ENCODE measurements at places on chromosomes 12 and 14.
A peak's percentile ranks its signal among the peaks of the same experiment; 100 is the strongest.

GRCh38 chr12:75556311-75556899 lies 45.0 kb upstream of the KRR1 start:
- DNase-seq = no peak

- DNase-seq = no peak
These were observed 117.1 kb downstream of the DPF3 start for GRCh38 chr14:72776701-72777261.

- DNase-seq = no peak
These were observed 8.4 kb upstream of the CALM1 start for GRCh38 chr14:90388437-90388836.

DNA sequence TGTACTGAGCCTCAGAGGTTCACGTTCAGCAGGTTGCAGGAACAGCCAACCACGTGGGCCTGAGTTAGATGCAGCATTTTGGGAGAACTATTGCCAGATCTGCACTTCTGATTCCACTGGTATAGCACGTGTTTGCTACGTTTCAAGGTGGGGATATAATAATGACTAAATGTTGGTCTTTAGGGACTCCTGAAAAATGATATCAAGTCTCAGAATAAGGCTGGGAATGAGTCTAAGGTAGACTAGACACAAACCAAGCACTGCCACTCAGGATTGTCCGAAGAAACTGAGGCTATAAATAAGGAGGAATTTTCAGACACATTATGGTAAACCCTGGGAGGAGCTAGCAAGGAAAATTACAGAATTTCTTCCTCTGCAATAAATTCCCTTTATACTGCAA lies 98.1 kb downstream of the ESR2 start:
- DNase-seq = no peak

GRCh38 chr14:59093902-59094301 lies 94.6 kb upstream of the DAAM1 start:
- no peak for DNase-seq

- DNase-seq = no peak
These were observed 14.8 kb upstream of the PAX9 start for GRCh38 chr14:36646664-36647416.

- no peak for DNase-seq
These were observed 95.1 kb downstream of the LLPH start for GRCh38 chr12:66035288-66035966.

- no peak for DNase-seq
These were observed 774.0 kb downstream of the VRK1 start for GRCh38 chr14:97571201-97571600.

GRCh38 chr14:61065656-61066055 lies 84.6 kb downstream of the SLC38A6 start:
- DNase-seq = no peak

GRCh38 chr12:56565510-56566101 lies 44.0 kb downstream of the RBMS2 start:
- no peak for DNase-seq

DNA sequence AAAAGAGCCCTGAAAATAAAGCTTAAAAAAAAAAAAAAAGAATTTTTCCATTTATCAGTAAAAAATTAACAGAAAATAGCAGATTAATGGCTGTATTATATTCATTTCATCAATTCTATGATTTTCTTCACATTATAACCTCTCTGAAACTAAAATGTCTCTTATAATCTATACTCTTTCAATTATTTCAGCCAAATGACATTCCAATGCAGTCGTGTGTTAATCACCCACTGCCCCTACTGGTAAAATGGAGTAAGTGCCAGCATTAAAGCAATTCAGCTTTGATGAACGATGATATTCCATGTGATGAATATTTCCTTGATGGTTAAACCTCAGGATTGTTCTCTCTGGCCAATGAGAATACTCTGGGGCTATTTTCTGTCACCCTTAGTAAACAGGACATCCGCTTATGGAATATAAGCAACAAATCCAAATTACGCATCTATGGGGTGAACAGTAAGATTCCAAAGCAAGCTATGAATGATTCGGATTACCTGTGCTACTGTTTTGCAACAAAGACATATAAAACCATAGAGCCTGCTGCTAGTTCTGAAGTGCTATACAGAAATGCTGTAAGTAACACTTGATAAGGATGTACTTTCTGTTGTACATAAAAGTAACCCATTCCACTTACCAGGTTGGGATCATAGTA lies 20.3 kb upstream of the SYCP3 start:
- no peak for DNase-seq

- DNase-seq = no peak
These were observed 6.0 kb upstream of the SPTLC2 start for GRCh38 chr14:77622366-77622961.

- no peak for DNase-seq
These were observed 975.1 kb downstream of the AACS start for GRCh38 chr12:126040307-126040706.

DNA sequence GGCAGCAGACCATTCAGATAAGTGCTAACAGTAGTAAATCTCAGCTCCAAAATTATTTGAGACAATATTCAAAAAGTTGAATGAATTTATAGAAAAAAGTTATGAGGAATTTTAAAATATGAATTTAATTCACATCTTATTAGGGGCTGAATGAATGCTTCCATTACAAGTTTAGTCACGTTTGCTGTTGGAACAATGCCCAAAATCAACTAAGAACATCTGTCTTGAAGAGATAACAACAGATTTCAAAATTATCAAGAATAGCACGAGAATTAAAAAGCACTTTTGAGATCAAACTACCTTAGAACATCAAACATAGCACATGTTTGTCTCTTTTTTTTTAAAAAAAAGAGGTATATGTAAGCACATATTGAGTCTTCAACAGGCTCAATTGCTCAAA lies 115.4 kb upstream of the PPFIA2 start:
- DNase-seq = no peak

- no peak for DNase-seq
These were observed 985.7 kb upstream of the FBXO33 start for GRCh38 chr14:40417777-40418401.

DNA sequence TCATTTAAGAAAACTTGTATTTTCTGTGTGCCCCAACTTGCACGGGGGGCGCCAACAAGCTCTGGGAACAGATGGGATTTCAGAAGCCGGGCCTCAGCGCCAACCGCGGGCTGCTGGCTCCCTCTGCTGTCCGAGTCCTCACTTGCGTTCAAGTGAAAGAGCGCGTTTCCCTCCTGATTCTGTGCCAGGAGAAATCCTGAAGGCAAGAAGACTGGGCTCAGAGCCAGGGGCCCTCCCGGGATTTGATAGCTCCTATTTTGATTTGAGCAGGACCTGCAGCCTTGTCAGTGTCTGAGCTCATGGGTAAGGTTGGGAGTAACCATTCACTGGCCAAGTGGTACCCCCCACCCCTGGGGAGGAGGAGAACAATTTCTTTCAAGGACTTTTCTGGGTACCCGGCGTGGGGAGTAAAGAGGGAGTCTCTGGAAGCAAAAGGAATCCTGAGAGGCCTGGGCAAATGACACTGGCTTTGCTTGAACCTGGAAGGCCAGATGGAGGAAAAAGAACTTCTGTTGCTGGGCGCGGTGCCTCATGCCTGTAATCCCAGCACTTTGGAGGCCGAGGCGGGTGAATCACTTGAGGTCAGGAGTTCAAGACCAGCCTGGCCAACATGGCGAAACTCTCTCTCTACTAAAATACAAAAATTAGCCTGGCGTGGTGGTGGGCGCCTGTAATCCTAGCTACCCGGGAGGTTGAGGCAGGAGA lies 179.0 kb upstream of the RGS6 start:
- peak; percentile 76 for DNase-seq

DNA sequence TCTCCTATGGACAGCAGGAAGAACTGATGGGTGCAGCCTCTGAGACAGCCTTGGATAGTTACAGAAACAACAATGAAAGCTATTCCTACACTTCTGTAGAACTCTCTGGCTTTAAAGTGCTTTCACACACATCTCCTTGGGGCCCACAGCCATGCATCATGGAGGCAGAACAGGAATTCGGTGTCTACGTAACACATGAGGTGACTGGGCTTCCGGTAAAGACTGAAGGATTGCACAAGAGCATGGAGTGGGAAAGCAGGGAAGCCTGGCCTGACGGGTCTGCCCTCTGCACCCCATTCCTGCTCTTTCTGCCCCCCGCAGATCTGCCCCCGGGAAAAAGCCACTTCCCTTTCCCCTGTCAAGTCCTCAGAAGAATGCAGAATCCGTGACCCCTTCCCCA lies 82.6 kb downstream of the VWF start:
- no peak for DNase-seq

GRCh38 chr12:76450690-76451089 lies 102.5 kb upstream of the BBS10 start:
- no peak for DNase-seq

GRCh38 chr12:46556105-46556559 lies 183.6 kb upstream of the SLC38A2 start:
- no peak for DNase-seq

- DNase-seq = no peak
These were observed 8.8 kb upstream of the DDHD1 start for GRCh38 chr14:53161758-53162435.

DNA sequence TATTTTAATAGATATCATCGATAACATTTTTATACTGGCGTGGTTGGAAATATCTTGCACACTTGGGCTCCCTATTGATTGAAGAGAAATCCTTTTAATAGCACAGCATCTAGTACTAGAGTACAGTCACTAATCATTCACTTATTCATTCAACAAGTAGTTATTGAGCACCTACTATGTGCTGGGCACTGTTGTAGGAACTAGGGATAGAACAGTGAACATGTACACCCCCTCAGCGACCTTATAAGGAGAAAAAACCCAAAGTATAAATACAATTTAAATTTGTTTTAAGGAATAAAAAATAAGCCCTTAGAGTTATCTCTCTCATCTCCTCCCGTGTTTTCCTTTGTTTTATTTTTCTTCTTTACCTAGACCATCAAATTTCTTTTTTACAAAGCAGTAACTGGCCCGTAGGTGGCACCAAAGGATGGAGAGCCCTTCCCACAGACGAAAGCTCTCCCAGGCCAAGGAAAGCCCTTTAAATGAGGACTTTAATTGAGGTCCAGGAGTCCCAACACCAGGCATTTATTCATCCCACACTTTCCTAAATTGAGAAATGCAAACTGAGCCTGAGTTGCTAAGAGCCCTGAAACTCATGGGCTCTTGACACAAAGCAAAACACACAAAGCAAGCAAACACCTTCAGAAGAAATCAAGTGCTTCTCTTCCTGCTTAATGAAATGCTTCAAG lies 29.0 kb downstream of the PEBP1 start:
- DNase-seq = no peak

DNA sequence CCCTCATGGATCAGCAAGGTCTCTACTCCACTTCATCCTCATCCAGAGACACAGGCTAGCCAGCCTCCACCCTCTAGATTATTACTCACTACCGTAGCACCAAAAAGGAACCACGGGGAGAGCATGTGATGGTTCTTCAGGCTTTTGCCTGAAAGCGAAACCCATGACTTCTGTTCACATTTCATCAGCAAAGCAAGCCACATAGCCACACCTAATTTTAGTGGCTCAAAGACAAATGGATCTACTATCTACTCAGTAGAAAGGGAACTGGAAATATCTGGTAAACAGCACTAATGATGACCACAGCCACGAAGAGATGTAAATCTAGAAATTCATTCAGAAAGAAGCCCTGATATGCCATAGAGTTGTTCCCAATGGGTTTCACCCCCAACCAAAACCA lies 51.4 kb downstream of the VCPKMT start:
- DNase-seq = no peak

DNA sequence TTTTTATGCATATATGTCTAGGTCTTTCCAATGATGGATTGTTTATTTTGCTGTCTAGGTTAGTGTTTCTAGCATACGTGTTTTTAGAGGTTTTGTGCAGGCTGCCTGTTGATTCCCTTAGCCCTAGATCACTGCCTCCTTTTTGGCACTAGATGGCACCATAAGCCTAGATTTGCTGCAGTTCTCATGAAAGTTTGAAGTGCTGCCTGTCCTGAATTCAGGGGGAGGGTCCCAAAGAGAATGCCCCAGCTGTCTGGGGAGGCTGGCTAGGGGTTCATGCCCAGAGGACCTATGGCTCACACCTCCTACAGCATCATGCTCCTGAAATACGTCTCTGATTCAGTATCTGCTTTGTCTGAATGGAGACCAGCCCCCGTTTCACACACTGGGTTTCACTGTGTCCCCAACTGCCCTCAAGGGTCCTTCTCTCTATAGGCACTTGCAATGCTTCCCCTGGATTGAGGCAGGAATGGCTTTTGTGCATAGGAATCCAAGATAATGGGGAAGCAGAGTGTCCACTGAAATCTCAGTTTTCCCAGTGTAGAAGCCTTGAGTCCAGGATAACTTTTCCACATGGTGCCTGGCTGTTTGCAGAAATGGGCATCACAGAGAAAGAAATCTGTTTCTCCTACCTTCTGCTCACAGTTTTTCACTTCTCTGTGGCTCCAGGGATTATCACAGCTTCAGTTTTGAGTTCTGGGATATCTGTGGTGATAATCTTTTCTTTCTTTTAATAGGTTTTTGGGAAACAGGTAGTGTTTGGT lies 14.2 kb upstream of the TXNRD1 start:
- DNase-seq = no peak

GRCh38 chr12:84135586-84136279 lies 776.9 kb downstream of the SLC6A15 start:
- no peak for DNase-seq

- DNase-seq = no peak
These were observed at the start of gene DLK1 for GRCh38 chr14:100726550-100727085. DLK1 (plus strand) TSS chr14:100726892; CDS start chr14:100727069, 177 bp downstream.

- no peak for DNase-seq
These were observed 74.8 kb upstream of the FRMD6 start for GRCh38 chr14:51576879-51577278.

- no peak for DNase-seq
These were observed 122.3 kb upstream of the CNOT2 start for GRCh38 chr12:70120970-70121369.

- DNase-seq = no peak
These were observed 4.8 kb downstream of the YBX3 start for GRCh38 chr12:10718279-10718821.

- no peak for DNase-seq
These were observed 17.7 kb downstream of the PSMC1 start for GRCh38 chr14:90274019-90274418.

GRCh38 chr14:65291531-65291930 lies 121.0 kb upstream of the FUT8 start:
- no peak for DNase-seq

DNA sequence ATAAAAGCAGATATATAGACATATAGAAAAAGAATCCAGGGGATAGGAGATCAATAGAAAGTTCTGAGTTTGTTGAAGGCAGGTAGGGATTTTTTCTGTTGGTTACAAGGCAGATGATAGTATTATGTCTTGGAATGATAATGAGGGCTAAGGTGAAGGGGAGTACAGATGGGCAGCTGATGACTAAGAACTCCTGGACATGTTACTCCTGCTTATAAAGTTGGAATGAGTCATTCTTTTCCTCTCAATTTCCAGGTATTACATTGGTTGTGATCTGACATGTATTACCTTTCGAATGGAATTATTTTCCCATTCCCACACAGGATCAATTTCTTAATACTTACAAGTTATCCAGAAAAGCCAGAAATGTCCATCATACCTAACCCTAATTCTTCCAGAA lies 545.2 kb upstream of the MGAT4C start:
- no peak for DNase-seq
